ENCODE measurements at places on chromosomes 13 and 19.
A peak's percentile ranks its signal among the peaks of the same experiment; 100 is the strongest.

DNA sequence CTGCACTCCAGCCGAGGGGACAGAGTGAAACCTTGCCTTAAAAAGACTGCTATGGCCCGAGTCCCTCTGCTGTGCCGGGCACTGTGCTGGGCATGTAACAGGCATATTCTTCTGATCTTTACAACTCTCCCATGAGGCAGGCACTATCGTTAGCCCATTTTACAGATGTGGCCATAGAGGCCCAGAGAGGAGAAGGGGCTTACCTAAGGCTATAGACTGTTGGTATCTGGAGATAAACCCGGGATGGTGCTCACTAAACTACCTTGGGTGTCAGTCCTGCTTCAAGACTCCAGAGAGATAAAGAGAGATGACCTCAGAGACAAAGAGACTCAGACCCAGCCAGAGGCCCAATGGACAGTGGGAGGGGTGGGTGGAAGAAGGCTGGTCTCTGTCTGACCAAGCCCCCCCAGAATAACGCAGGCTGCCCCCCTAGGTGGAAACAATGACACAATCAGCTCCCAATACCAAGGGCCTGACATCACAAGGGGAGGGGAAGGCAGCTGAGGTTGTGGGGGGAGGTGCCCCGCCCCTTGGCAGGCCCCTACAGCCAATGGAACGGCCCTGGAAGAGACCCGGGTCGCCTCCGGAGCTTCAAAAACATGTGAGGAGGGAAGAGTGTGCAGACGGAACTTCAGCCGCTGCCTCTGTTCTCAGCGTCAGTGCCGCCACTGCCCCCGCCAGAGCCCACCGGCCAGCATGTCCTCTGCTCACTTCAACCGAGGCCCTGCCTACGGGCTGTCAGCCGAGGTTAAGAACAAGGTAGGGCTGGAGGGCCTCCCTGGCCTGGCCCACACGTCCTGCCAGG, at the start of gene CNN1:
Gene CNN1 (plus strand): TSS at position 620 of the 805 bp plus-strand sequence. CDS start 77 bp downstream, at position 697.
- H3K27me3 ChIP-seq, result peaks cover 15% of the 10 kb centered on the region
- no peak for DNase-seq
- H3K4me1 ChIP-seq, result peaks cover 10% of the 10 kb centered on the region
- peak within 1 kb of the TSS; percentile 77 for H3K4me3 ChIP-seq
- H3K27ac ChIP-seq, result no peak within 1 kb of the TSS
- no peaks in the 10 kb centered on the region for H3K36me3 ChIP-seq

DNA sequence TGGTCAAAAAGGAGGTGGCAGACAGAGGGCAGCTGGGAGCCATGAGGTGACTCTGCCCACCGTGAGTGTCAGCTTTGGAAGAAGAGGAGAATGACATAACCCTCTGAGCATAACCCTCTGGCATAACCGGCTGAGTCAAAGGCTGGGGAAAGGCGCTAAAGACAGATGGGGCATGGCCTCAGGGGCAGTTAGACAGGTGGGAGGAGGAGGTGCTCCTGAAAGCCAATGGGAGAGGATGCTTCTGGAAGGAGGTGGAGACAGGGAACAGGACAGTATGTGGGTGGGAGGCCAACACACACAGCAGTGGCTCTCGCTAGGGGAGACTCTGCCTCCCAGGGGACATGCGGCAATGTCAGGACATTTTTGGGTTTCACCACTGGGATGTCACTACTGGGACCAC, 17.1 kb downstream of the ELAVL1 start:
- no peak overlapping the region for H3K4me3 ChIP-seq
- H3K27ac ChIP-seq, result peak overlapping the region; percentile 46
- peaks cover 13% of the 10 kb centered on the region for H3K4me1 ChIP-seq
- H3K27me3 ChIP-seq, result no peaks in the 10 kb centered on the region

DNA sequence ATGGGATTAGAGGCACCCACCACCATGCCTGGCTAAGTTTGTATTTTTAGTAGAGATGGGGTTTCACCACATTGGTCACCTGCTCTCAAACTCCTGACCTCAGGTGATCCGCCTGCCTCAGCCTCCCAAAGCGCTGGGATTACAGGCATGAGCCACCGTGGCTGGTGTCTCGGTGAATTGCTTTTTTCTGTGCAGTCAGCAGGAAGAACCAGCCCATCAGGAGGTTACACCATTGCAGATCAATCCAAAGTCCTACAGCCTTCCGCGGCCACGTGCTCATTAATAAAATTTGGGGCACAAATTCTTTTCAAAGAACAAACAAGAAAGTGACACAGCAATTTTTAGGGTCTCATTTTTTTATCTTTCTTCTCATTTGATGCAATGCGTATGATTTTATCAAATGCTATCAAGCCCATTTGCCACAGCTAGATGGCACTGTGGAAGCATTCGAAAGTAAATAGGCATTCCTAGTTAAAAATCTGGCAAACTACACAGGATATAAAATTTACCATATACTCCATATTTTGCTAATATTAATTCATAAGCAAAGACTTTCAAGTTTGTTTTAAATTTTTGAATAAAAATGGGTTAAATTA, 54.4 kb upstream of the ZNF835 start:
- H3K27ac ChIP-seq, result no peak overlapping the region
- DNase-seq, result no peak
- H3K4me1 ChIP-seq, result no peaks in the 10 kb centered on the region
- H3K4me3 ChIP-seq, result no peak overlapping the region
- H3K27me3 ChIP-seq, result no peaks in the 10 kb centered on the region

- H3K4me3 ChIP-seq, result no peak overlapping the region
- no peaks in the 10 kb centered on the region for H3K36me3 ChIP-seq
- H3K27ac ChIP-seq, result no peak overlapping the region
- DNase-seq, result no peak
- no peaks in the 10 kb centered on the region for H3K4me1 ChIP-seq
These were observed 423.2 kb downstream of the KLF5 start for GRCh38 chr13:73481886-73482445.

GRCh38 chr13:110109910-110110309, 197.0 kb downstream of the COL4A1 start:
- no peak overlapping the region for H3K27ac ChIP-seq
- H3K27me3 ChIP-seq, result peaks cover 22% of the 10 kb centered on the region
- H3K4me1 ChIP-seq, result peaks cover 12% of the 10 kb centered on the region
- no peak overlapping the region for H3K4me3 ChIP-seq
- H3K36me3 ChIP-seq, result no peaks in the 10 kb centered on the region

- H3K27ac ChIP-seq, result no peak overlapping the region
- DNase-seq, result no peak
- no peak overlapping the region for H3K4me3 ChIP-seq
- H3K27me3 ChIP-seq, result peaks cover 97% of the 10 kb centered on the region
- H3K36me3 ChIP-seq, result no peaks in the 10 kb centered on the region
These were observed 6.0 kb upstream of the SOX1 start for GRCh38 chr13:112060899-112061366.

- no peaks in the 10 kb centered on the region for H3K4me1 ChIP-seq
- no peak overlapping the region for H3K4me3 ChIP-seq
- no peaks in the 10 kb centered on the region for H3K27me3 ChIP-seq
- H3K27ac ChIP-seq, result no peak overlapping the region
- no peak for DNase-seq
These were observed 258.8 kb upstream of the SPRY2 start for GRCh38 chr13:80599765-80600164.

- H3K36me3 ChIP-seq, result no peaks in the 10 kb centered on the region
- no peak overlapping the region for H3K4me3 ChIP-seq
- peaks cover 25% of the 10 kb centered on the region for H3K27me3 ChIP-seq
- H3K27ac ChIP-seq, result no peak overlapping the region
- peaks cover 10% of the 10 kb centered on the region for H3K4me1 ChIP-seq
These were observed 5.5 kb downstream of the CYP2S1 start for GRCh38 chr19:41198559-41198958.
